ENCODE measurements at places on chromosomes 2 and 18.

- no peak for DNase-seq
Observed at GRCh38 chr2:241142593-241142992, 6.7 kb downstream of the PASK start.

DNA sequence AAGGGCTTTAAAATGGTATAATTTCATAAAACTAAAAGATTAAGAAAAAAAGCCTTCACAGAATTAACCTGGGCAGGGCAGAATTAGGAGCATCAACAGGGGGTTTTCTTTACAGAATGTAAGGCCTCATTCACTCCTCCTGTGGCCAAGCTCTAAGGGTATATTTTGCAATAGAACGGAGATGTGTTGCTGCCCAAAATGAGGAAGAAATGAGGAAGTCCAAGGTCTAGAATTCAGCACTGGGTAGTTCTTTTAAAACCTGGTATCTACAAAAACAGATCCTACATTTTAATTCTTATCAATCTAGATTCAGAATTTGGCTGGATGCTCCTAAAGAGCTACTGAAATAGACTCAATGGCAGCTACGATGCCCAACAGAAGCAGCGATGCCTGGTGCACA lies 101.8 kb downstream of the AKAIN1 start:
- DNase-seq: no peak

GRCh38 chr2:68505603-68506159 lies 38.3 kb downstream of the APLF start:
- DNase-seq: no peak

- DNase-seq: no peak
Observed at GRCh38 chr2:100178864-100179263, 36.5 kb upstream of the AFF3 start.

- no peak for DNase-seq
Observed at GRCh38 chr2:195795879-195796278, 138.9 kb downstream of the SLC39A10 start.

Data from Peyer's patch (tissue), 4 donors.